Stimulated activated CD8-positive, alpha-beta memory T cell treated with anti-CD3 and anti-CD28 coated beads, Interleukin-7, amount 100 ng/mL, for 1 hour (primary cell): ENCODE measurements at places on chromosomes 1 and 21.

DNA sequence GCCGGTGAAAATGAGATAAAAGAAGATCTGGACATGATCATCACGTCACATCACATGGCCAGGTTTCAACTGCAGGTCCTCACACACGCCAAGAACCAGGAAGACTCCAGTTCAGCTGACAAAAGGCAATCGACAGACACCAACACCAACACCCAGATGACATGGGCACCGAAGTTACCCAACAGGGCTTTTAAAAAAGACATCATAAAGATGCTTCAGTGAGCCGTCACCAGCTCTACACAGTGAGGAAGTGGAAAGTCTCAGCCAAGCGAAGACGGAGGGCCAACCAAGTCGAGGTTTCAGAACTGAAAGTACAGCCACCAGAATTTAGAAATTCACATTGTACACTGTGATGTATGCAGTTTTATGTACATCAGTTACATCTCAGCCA is 154.3 kb upstream of the COL6A1 start:
- no peak for DNase-seq

DNA sequence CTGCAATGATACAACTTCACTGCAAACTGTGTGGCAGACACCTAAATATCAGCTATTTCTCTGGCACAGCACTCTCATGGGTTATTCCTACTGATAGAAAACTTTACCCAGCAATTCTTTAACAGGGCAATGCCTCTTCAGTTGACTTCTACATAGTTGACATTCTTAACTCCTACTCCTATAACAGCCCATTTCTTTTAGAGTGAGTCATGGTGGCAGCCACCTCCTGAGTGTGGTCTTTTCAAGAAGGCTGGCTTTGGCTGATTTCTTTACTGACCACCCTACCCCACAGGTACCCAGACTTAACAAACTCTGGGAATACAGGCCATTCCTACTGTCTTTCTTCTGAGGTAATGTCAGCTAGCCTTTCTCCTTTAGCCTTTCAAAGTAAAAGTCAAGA is 805.8 kb upstream of the ADGRL2 start:
- DNase-seq: no peak

GRCh38 chr1:98388441-98388840 is 273.1 kb upstream of the SNX7 start:
- no peak for DNase-seq

DNA sequence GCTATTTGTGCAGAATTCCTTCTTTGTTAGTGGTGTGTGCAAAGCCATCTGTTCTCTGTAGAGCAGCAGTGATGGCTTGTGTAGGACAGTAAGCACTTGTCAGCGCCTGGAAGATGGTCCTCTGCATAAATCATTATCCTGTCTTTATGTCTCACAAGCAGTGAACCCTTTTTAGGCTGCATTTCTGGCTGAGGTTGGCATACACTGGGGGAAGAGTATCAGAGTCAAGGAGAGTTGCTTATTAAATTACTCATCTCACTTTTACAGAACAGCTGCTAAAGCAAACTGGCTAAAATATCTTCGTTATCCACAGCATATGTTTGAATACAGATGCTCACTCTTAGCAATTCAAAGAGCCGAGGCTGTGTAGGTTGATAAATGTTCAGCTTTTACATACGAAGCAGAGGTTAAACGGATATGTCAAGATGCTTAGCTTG is 54.6 kb upstream of the NCAM2 start:
- DNase-seq: no peak

DNA sequence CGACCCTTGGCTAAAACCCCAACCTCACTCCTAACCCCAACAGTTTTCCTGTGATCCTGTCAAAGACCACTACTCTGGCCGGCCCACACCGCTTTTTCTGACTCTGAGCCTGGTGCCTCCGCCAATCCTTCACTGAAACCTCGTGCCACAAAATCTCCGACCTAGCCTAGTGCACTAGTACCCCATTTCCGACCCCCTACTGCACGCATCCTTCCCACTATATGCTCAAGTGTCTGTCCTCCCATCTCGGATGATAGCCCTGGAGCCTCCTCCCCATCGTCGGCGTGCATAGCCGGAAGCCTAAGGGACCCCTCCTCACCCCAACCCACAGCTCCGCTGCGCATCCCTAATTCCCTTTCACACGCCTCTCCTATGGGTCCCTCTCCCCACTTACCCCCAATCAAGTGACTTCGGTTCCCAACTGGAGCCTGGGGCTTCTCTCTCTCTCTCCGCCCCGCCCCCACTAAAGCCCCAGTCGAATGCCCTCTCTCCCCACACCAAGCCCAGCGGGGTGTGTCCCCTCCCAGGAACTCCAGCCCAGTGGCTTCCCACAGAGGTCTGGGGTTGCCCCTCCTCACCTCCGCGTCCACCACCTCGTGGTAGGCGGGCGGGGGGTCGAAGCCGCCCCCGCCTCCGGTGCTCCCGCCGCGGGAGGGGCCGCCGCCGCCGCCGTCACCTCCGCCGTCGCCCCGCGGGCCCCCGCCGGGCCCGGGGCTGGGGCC is 791 bp downstream of the USP24 start:
- DNase-seq: no peak
